ENCODE measurements at places on chromosomes 7 and 10.

DNA sequence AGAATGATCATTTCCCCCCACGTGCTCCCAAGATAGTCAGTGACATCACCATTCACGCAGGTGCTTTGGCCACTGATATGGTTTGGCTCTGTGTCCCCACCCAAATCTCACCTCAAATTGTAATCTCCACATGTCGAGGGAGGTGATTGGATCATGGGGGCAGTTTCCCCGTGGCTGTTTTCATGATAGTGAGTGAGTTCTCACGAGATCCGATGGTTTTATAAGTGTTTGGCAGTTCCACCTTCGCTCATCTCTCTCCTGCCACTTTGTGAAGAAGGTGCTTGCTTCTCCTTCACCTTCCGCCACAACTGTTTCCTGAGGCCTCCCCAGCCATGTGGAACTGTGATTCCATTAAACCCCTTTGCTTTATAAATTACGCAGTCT is 205.4 kb upstream of the SH2B2 start:
- DNase-seq: no peak

- DNase-seq: no peak
These were observed 118.1 kb upstream of the PCBD1 start for GRCh38 chr10:71006506-71006905.

DNA sequence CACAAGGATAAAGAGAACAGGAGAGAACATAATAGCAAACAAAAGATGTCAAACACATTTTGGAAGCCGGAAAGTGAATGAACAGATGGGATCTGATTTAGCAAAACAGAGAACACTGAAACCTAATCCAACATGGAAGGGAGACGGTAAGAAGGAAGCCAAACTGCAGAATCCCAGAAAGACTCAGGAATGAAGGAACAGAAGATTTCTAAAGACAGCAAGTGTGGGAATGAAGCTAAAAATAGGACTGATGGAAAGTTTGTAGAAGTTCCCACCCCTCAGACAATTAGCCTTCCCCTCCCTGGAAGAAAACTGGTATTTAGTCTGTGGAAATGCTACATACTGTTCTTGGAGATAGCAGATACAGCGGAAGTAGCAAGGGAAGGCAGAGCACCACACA is 40.8 kb downstream of the SLC16A12 start:
- DNase-seq: no peak

DNA sequence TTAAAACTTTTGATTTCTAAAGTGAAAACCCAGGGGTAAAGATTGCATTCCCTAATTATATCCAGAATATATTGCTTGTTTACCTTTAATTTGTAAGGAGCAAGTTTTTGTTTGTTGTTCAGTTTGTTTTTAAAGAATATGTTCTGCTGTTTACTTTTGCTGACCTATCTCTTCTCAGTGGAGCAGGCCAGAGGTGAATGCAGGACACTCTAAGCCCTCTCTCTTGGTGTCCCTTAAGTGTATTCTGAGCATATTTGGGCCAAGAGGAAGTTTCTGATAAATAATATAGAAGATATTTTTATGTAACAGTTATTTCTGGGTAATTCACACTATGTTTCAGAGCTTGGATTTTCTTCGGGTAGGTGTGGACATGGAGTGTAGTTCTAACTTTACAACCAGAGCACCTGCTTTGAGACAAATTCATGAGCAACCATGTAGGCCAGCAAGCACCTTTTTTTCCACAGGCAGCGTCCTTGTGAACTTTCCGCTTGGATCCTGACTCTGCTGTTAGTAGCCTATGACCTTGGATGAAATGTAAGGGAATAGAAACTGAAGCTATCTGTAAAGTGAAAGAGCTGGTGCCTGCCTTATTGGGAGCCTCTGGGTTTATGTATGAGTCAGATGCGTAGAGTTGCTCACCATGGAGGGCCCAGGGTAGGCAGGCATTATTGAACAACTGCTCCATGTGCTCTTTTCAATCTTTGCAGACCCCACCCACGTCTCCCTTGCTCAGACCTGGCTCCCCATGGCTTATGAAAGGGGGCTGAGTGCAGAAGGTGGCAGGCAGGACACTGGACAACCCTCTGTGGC is 16.1 kb downstream of the OGDH start:
- no peak for DNase-seq

- DNase-seq: no peak
These were observed 144.1 kb downstream of the DLG5 start for GRCh38 chr10:77782328-77783061.

GRCh38 chr7:116259871-116260440 is 49.6 kb downstream of the TES start:
- no peak for DNase-seq

- no peak for DNase-seq
These were observed 13.4 kb downstream of the TNS3 start for GRCh38 chr7:47568547-47568946.

DNA sequence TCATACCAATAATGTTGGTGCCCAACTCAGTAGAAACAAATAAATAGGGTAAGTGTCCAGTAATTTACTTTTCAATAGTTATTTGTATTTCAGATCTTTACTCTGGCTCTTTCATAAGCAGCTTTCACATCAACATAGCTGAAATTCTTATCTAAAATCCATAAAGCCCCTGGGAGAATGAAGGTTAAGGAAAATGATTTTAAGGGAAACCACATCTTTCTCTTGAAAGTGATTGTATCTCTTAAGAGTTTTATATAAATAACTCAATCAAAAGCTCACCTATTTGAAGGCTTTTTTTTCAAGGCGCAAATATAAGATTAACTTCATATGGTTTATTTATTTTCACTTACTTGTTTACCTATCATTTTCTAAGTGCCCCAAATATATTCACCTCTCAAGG is 324.4 kb downstream of the HGF start:
- DNase-seq: no peak

DNA sequence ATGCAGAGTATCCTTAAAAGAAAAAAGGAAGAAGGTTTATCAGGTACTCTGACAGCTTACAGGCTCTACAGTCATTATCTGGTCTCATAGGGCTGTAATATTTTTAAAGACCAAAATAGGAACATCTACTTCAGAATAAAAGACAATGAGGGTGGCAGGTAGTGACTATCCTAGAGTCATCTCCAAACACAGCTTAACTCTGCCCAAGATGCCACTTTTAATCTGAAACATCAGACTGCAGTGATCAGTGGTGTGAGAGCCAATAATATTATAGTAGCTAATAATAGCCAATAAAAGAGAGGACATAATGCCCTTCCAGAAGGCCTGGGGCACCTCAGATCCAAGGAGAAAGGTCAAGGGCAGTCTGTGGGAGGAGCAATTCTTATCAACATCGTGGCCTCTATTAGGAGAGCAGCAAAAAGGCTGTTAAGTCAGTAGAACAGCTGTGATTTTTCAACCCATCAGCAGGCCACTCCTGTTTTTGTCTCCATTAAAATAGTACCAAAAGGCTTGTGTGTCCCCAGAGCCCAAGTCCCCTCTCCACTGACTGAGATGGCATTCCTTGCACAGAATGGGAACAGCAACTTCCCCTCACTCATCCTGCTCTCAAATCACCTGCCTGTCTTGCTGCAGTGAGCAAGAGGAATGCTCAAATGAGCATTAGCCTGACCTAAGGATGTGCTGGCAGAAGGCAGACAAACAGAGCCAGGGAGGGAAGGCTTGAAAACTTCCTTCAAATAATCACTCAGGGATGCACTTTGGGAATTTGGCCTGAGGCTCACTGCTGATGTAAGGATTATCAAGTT is 20.7 kb upstream of the SPOCK2 start:
- DNase-seq: peak; percentile 88

GRCh38 chr10:44051091-44051490 is 333.8 kb downstream of the CXCL12 start:
- DNase-seq: no peak

DNA sequence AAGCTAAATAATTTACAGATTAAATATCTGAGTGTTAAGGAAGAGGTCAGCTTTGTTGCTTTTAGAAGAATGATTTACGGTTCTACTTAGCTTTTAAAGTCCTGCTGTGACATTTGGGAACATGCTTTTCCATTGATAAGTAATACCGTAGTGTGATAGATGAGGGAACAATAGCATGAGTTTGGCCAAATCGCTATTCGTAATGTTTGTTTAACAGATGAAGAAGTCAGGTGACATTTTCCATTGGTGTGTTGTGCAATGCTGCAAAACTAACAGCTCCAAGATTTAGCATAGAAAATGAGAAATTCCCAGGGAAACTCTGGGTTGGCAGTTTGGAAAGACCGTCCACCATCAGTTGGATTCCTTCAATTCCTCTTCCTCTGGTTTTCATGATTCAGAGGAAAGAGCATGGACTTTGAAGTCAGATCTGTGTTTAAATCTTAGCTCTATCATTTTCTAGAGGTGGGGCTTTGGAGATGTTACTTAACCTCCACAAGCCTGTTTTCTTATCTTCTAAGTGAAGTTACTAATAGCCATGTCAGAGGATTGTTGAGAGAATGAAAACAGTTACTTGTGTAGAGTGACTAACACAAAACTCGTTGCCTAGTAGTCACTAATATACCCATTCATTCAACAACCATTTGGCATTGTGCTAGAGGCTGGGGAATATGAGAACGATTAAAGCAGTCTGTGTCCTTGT is 140.4 kb upstream of the BMPER start:
- DNase-seq: peak; percentile 55

DNA sequence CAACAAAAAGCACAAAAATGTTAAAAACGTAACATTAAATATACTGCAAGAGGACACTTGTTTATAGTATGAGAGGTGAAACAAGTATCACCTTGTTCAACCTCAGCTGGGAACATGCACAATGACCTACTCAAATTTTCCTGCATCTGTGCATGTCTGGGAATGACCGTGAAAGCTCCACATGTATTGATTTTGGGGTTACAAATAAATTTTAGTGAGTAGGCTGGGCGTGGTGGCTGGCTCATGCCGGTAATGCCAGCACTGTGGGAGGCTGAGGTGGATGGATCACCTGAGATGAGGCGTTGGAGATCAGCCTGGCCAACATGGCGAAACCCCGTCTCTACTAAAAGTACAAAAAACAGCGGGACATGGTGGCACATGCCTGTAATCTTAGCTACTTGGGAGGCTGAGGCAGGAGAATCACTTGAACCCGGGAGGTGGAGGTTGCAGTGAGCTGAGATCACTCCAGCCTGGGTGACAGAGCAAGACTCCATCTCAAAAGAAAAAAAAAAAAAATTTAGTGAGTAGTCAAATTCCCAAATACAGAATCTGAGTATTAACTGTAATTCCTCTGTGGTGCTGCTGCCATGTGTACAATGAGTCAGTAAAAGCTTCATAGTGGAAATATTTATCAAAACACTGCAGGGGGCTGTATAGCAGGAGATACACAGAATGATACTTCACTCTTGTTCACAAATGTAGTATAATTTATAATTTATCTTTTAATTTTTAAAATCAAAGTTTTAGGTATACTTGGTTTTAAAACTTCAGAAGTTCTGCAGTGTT is 41.1 kb downstream of the SUGCT start:
- DNase-seq: peak; percentile 2
